Activated CD4-positive, alpha-beta T cell treated with anti-CD3 and anti-CD28 coated beads, Interleukin-2, amount 10 ng/mL, durations not matched to agents 24 days and 14 days (primary cell): ENCODE measurements at places on chromosomes 4 and X. TPM values are rescaled to one million over a fixed set of nuclear protein-coding genes. Genes with fewer than 3 reads are reported as not detected.

- DNase-seq: peak; percentile 57
Measured at GRCh38 chr4:30721185-30722091, 1.3 kb downstream of the PCDH7 start.

- DNase-seq: no peak
Measured at GRCh38 chr4:168847771-168848502, 162.1 kb downstream of the CBR4 start.

DNA sequence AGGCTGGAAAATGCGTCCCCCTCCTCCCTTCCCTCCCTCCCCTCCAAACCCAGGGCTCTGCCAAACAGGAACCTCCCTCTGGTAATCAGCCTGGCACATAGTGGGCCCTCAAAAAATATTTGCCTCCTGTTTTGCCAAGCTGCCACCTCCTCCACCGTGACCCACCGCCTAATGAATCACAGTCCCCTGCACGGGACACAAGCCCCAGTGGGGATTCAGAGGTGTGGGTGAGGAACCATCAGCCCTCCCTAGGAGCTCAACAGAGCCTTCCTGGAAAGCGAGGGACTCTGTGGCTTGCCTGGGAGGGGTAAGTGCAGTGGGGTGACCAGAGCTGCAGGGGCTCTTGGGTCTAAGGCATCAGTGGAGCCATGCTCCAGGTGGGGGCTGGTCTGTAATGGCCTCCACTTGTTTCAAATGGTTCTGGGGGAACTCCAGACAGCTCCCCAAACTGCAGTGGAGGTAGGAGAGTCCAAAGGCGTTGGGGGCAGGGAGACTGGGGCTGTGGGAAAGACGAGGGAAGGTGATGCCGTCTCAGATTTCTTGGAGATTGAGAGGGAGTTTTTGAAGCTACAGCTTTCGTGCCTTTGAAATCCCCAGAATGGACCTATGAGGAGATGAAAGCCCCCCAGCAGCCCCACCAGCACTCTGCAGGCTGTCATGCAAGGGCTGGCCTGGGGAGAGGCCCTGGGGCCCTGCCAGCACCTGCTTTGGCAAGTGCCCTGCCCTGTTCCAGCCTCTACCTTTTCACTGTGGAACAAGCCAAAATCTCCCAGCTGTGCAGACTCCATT is 1.0 kb upstream of the PPP2R2C start:
- DNase-seq: no peak

GRCh38 chr4:60463857-60464502 is 736.1 kb upstream of the ADGRL3 start:
- DNase-seq: no peak

- no peak for DNase-seq
Measured at GRCh38 chr4:6342530-6343293, 73.1 kb downstream of the WFS1 start.

- peak; percentile 54 for DNase-seq
Measured at GRCh38 chrX:41558531-41558930, 111.4 kb downstream of the NYX start.

- peak; percentile 72 for DNase-seq
Measured at GRCh38 chr4:89283226-89284009, 24.2 kb downstream of the GPRIN3 start.

GRCh38 chr4:139798456-139798855 is 132.8 kb downstream of the MGST2 start:
- no peak for DNase-seq

DNA sequence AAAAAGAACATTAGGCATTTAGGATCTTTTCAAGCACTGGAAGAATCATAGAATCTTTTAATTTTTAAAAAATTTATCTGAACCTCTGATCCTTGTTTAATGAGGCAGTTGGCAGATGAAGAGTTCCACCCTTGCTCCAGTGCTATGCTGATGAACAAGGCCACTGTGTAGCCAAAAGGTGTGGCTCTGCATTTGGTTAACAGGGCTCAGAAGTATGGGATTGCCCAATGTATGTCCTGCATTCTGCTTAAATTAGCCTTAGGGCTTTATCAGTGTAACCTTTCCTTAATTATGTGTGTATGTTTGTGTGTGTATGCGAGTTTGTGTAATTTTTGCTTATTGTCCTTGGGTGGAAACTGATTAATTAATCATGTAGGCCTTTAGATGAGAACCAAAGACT is 43.3 kb upstream of the PPM1K start:
- DNase-seq: no peak

DNA sequence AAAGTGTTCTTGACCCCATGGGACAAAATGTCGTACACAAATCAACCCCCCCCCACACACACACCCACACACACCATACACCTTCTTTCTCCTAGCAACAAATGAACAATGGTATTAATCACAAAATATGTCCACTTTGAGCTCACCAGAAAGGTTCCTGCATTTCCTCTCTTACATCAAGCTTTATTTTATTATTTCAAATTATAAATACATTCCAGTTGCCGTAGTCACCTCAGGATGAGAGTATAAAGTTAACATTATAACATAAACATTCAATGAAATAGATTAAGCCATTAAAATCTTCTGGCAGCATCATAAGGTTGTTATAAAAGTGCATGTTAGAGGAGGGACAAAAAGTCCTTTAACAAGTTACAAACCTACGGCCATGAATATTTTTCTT is 7.3 kb downstream of the XK start:
- no peak for DNase-seq

Gene FAM114A1
- total RNA-seq: 0.23 and 0.66 TPM in 2 replicates

Gene GLUD2
- 0.68 and 0.95 TPM in 2 replicates for total RNA-seq

Gene HELT
- not detected in 2 replicates for total RNA-seq

Gene EFHC2
- total RNA-seq: not detected in 2 replicates

Gene STAP1
- total RNA-seq: 15.0 and 15.6 TPM in 2 replicates
